ENCODE measurements at places on chromosomes 6 and 20.

DNA sequence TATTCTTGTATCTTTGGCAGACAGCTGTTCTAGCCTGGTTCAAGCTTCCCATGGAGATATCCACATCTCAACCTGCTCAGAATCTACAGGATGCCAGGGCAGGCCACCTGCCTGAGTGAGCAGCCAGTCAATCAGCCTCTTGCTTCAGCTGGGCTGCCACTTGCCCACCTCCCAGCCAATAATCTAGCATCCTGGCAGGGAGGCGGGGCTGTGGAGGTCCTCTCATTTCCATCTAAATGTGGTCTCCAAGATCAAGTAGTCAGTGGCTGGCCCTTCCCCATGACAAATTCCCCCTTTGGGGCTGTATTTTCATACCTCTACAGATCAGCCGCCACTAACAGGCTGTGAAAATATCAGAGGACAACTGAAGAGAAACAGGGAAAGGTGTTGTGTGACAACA lies 33.0 kb upstream of the SPDEF start:
- DNase-seq, result no peak

- no peak for DNase-seq
Observed at GRCh38 chr6:83890520-83890919, 31.0 kb downstream of the CYB5R4 start.

DNA sequence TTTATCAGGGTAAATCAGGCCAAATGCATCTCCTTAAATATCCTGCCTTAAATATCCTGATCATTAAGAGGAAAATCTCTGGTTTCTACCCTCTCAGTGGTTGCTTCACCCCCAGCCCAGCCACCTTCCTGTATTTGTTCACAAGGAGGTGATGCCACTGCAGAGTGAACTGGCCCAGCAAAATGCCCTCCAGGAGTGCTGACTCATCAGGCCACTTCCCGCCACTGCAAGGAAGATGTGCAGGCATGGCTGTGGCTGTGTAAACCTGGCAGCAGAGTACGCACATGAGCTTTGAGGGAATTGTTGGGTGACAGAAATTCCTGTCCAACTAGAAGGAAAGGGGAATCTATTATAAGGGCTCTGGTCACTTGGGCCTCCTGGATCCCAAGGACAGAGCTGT lies 13.8 kb downstream of the NQO2 start:
- no peak for DNase-seq

DNA sequence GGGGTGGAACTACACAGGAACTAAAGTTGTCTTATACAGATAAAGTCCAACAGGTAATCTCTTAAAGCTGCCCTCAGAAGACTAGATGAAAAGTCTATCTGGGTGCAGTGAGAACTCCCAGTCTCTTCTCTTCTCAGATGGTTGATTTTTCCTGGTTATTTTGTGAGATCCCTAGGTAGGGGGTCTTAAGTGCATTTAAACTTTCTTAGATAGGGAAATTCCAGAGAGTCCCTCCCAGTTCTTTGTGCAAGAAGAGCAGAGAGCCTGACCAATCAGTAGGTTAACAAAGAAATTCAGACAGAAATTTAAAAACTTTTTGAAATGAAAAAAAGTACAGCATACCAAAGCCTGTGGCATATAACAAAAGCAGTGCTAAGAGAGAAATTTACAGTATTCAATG lies 2.0 kb upstream of the GABRR2 start:
- DNase-seq, result no peak

DNA sequence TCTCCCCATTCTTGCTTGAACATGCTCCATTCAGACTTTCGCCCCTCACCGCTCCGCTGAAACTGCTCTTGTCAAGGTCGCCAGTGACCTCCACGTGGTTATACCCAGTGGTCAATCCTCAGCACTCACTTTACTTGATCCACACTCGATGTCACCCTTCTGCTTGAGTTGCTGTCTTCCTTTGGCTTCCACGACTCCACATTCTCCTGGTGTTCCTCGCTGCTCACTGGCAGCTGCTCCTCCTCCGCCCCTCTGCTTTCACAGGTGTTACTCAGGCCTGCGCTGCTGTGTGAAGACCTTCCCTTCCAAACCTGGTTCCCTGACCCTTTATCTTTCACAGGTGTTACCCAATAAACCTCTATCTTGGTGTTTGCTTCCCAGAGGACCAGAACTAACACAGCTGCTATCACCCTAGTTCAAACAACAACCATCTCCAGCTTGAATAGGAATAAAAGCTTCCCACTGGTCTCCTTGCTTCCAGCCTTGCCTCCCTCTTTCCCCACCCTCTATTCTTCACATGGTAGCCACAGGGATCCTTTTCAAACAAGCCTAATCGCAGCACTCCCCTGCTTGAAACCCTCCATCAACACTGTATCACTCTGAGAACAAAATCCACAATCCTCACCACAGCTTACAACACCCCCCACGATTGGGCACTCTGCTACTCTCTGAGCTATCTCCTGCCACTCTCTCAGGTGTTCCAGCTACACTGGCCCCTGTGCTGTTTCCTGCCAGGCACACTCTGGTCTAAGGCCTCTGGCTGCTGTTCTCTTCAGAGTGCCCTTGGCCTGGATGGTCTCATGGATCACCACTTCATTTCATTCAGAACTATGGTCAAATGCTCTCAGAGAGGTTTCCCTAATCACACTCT lies 10.7 kb downstream of the PPIL1 start:
- no peak for DNase-seq

DNA sequence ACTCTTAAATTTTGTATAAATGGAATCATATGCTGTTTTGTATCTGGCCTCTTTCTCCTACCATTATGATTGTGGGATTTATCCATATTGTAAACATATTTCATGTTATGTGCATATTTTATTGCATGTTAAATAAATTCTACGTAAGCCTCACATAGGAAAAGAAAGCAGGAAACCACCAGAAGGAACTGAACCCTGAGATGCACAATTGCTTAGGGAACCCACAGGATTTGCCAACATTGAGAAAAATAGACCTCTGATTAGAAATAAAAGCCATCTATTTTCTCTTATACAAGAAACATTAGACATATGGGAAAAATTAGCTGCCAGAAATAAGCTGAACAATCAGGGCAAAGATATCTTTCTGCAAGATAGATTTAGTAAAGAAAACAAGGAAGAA lies 111.2 kb upstream of the CARMIL1 start:
- DNase-seq, result no peak

- DNase-seq, result no peak
Observed at GRCh38 chr6:72588155-72588554, 33.7 kb upstream of the KCNQ5 start.

GRCh38 chr6:124373386-124373785 lies 569.7 kb downstream of the NKAIN2 start:
- DNase-seq, result no peak

DNA sequence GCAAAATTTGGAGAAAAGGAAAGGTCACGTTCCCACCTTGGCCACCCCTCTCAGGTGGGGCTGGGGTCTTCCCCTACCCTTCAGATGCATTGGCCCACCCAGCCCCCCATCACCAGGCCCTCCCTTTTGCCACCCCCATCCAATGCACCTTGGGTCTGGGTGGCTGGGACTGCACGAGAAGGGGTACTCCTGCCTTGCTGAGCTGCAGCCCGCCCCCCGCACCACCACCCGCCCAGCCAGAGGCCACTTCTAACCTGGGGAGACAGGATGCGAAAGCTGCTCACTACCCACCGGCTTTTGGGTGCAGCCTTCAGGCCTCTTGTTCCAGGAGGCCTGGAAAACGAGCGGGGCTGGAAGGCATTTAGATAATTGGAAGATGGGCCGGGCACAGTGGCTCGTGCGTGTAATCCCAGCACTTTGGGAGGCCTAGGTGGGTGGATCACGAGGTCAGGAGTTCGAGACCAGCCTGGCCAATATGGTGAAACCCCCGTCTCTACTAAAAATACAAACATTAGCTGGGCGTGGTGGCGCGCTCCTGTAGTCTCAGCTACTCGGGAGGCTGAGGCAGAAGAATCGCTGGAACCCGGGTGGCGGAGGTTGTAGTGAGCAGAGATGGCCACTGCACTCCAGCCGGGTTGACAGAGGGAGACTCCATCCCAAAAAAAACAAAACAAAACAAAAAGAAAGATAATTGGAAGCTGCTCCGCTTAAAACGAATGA lies 1.2 kb upstream of the CDC25B start:
- DNase-seq, result no peak

DNA sequence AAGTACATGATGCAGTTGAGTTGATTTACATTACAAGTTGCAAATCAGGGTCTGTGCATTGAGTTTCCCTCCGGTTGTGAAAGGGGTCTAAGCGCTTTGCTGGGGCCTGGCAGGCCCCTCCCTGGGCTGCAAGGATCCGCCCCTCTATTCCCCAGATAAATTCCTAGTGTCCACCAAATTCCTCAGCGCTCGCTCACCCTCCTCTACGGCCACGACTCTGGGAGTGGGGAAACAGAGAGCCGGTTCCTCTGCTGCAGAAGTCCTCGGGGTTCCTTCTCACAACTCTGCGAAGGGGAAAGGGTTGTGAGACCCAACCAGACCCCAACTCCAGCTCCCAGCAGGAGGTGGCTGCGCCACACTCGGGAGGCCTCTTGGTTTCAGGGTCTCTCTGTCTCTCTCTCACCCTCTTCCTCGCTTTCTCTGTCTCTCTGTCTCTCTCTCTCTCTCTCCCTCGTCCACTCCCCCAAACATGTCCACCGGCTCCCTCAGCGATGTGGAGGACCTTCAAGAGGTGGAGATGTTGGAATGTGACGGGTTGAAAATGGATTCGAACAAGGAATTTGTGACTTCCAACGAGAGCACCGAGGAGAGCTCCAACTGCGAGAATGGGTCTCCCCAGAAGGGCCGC lies at the start of gene TCF21:
TSS of gene TCF21 (plus strand) at position 185 of the 628 bp plus-strand sequence. CDS start at position 470, 285 bp downstream.
- no peak for DNase-seq

- no peak for DNase-seq
Observed at GRCh38 chr6:55182016-55182650, 7.8 kb downstream of the HCRTR2 start.

GRCh38 chr20:41701588-41702348 lies 83.6 kb upstream of the CHD6 start:
- no peak for DNase-seq

DNA sequence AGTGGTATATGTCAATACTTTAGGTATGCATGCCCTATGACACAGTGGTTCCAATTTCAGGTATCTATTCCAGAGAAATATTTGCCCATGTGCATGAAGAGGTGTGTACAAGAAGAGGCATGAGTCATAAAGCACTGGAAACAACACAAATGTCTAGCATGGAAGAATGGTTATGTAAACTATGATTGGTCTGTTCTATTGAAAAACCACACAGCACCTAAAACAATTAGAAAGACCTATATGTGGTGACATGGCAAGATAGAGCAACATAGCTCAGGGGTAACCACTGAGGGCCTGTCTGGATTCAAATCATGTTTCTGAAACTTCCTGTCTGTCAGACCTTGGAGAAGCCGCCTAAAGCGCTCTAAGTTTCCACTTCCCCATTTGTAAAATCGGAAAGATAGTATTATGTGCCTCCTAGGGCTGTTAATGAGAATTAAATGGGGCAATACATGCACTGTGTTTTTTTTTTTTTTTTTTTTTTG lies 76.0 kb upstream of the SHLD1 start:
- no peak for DNase-seq

DNA sequence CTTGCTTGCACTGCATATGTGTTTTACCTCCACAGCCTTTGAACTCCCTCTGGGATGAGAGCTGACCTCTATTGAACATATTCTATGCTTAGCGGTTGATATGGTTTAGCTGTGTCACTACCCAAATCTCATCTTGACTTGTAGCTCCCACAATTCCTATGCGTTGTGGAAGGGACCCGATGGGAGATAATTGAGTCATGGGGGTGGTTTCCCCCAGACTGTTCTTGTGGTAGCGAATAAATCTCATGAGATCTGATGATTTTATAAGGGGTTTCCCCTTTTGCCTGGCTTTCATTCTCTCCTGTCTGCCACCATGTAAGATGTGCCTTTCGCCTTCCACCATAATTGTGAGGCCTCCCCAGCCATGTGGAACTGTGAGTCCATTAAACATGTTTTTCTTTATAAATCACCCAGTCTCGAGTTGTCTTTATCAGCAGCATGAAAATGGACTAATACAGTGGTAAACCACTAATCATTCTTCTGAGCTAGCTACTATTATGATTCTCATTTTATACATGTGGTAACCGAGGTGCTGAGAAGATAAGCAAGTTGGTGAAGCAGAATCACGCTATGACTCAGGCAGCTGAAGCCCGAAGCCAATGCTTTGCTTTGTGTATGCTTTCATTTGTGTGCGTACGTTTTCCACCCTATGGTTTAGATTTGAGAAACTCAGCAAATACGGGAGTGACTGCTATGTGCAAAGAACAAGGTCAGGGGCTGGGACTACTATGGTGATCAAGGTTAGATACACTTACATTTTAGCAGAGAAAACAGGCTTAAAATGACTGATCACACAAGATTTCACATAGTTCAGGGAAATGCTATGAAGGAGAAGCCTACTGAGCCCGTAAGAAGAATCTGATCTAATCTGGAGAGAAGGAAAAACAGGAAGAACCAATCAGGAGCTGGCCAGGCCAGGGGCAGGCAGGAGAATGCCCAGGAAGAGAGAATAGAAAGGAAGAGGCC lies 363.5 kb downstream of the ESR1 start:
- no peak for DNase-seq

GRCh38 chr6:3088968-3089367 lies 20.7 kb downstream of the RIPK1 start:
- DNase-seq, result no peak

DNA sequence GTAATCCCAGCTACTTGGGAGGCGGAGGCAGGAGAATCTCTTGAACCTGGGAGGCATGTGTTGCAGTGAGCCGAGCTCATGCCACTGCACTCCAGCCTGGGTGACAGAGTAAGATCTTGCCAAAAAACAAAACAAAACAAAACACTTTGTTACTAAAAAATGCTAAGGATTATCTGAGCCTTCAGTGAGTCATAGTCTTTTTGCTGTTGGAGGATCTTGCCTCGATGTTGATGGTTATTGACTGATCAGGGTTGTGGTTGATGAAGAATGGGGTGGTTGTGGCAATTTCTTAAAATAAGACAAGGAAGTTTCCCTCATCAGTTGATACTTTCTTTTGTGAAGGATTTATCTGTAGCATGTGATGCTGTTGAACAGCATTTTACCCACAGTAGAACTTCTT lies 196.8 kb upstream of the HDDC2 start:
- no peak for DNase-seq

GRCh38 chr6:98452685-98453084 lies 381.7 kb upstream of the POU3F2 start:
- no peak for DNase-seq

DNA sequence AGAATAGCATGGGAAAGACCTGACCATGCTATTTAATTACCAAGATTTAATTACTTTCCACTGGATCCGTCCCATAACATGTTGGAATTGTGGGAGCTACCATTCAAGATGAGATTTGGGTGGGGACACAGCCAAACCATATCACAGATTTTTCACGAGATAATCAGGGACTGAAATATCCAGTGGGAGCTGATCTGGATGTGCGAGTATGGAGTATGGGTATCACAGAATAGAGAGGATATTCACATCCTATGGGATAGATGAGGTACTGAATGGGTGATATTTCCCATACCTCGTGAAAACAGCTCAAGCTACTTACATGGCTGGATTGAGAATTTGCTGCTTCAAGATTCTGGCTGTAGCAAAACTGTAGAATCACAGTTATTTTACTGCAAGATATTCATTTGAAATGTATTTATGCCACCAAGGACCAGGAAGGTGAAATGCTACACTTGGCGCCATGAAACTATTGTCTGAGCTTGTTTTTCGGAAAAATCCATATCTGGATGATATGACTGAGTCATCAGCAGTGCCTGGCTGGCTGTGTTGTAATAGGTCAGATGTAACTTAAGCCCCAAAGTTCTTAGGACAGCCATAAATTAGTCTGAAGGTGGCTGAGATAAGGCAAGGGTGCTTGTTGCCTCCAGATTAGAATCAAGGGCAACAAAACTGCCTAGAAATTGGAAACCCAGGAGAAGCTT lies 29.8 kb downstream of the KCNS1 start:
- no peak for DNase-seq

Measured in Jurkat, Clone E6-1 (cell line).